ENCODE measurements at places on chromosomes 2 and 18.
A peak's percentile ranks its signal among the peaks of the same experiment; 100 is the strongest.

DNA sequence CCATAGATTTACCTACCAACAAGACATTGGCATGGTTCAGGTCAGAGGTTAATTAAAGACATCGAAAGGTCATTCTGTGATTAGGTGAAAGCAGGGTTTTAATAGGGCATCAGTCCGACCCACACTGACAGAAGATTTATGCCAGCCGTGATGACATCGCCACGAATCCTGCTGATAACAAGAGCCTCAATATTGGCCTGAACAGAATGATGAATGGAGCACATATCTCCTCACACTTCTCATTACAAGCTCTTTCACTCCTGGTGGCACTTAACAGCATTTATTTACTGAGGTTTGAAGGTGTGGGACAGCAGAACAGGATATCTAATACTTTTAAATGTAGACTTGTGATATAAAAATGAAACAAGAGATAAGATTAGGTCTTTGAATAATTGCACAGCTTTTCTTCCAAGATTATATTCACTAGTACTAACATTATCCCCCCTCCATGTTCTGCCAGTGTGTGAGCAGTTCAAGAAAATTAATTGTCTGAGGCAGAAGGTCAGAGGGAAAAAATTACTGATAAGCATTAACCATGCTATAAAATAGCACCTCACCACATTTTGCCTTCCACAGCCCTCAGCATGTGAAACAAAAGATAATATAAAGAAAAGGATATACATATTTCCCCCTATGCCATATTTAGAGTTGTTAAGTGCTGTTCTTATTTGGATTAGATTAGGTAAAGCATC lies 23.1 kb upstream of the INSIG2 start:
- no peak for DNase-seq

GRCh38 chr2:46780801-46781445 lies 134.7 kb downstream of the MCFD2 start:
- peak; percentile 70 for DNase-seq

GRCh38 chr2:105248316-105249070 lies 7.0 kb downstream of the GPR45 start:
- DNase-seq = no peak

DNA sequence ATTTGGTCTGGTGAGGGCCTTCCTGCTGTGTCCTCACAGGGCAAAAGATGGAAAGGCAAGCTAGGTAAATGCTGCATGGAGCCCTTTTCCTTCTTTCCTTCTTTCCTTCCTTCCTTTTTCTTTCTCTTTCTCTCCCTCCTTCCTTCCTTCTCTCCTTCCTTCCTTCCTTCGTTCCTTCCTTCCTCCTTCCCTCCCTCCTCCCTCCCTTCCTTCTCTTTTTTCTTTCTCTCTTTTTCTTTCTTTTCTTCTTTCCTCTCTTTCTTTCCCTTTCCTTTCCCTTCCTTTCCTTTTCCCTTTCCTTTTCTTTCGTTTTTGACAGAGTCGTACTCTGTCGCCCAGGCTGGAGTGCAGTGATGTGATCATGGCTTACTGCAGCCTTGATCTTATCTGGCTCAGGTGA lies 23.1 kb upstream of the C2orf74 start:
- DNase-seq = no peak

- no peak for DNase-seq
These were observed 37.7 kb upstream of the NT5C1B start for GRCh38 chr2:18626958-18627650.
